ENCODE measurements at places on chromosomes 12 and 14.

GRCh38 chr12:49020441-49020840 lies 1.9 kb upstream of the PRKAG1 start:
- no peak for DNase-seq

DNA sequence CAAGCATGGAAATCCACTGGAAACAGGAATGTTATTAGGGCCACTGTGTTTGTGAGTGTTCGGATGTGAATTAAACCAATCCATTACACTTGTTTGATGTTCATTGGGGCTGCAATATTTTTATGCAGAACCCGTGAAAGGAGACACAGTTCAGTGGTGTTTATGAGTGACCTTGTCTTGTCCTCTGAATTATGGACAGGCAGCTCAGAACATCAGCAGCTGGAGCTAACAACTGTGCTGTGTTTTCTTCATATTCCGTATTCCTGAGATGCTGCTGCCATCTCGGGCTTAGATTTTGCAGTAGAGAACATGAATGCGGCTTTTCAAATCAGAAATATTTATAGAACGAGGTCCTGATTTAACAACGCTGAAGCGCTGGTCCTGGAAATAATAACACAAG lies 20.3 kb upstream of the CACNA1C start:
- no peak for DNase-seq

DNA sequence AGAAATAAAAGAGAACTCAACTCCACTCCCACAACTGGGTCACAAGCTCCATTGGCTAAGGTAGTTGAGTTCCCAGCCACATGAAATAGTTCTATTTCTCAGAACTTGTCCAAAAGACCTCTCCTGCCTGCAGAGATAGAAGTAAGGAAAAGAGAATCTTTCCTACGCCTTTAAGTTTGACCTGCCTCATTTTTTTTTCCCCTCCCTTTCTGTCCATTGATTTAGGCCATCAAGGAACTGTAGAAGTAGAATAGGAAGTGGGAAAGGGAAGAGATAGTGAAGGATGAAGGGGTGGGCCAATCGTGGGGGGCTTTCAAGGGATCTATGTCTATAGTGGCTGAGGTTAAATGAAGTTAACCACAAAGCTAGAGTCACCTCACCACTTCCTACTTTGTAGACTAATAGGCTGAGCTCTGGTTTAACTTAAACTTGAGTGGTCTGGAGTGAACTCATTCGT lies 13.9 kb upstream of the NUDT4 start:
- no peak for DNase-seq

DNA sequence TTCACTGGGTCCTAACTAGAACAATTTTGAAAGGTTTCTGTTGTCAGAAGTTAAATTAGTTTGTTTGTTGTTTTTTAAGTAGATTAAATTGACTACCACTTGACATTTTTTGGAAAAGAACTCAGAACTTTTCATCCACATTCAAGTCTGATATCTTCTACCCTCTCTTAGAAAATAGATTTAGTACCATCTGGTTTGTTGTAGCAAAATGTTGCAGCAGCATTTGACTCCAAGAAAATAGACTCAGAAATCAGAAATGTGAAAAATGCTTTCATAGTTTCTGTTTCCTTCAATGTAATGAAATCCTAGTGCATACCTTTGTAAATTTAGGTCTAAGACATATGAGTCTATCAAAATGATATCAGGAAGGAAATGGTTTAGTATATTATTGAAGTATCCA lies 256.3 kb upstream of the CLEC14A start:
- DNase-seq, result no peak

Data from NCI-H1105 (cell line).